ENCODE measurements at places on chromosomes 11 and 22.

DNA sequence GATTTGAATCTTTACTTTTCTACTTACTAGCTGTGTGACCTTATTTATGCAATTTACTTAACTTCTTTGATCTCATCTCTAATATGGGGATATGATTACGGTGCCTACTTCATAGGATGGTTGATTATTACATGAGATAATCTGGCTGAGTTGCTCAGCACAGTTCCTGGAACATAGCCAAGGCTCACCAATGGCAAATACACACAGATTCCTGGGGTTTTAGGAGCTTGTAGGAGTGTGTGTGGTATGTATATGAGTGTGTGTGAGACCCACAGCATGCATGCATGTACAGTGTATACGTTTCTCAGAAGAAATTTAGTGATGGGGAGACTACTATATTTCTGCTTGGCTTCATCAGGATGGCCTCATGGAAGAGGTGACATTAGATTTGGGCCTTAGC lies 256.9 kb downstream of the KIRREL3 start:
- no peak for DNase-seq

DNA sequence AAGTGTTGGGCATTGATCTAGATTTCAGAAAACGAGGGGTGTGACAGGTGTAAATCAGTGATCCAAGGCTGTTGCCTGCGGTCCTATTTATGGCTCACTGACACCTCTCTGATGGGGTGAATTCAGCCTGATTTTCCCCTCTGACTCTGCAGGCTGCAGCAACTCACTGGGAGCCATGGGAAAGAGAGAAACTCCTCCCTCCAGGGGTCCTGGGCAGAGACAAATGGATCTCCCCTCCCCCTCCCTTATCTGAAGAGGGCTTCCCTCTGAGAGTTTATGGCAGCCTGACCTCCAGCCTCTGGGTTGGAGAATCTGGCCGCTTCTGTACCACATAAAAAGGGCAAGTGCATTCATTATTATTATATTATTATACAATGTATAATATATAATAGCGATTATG lies 1.8 kb upstream of the PKNOX2 start:
- DNase-seq: no peak

GRCh38 chr11:116193321-116194131 lies 579.3 kb downstream of the BUD13 start:
- no peak for DNase-seq

DNA sequence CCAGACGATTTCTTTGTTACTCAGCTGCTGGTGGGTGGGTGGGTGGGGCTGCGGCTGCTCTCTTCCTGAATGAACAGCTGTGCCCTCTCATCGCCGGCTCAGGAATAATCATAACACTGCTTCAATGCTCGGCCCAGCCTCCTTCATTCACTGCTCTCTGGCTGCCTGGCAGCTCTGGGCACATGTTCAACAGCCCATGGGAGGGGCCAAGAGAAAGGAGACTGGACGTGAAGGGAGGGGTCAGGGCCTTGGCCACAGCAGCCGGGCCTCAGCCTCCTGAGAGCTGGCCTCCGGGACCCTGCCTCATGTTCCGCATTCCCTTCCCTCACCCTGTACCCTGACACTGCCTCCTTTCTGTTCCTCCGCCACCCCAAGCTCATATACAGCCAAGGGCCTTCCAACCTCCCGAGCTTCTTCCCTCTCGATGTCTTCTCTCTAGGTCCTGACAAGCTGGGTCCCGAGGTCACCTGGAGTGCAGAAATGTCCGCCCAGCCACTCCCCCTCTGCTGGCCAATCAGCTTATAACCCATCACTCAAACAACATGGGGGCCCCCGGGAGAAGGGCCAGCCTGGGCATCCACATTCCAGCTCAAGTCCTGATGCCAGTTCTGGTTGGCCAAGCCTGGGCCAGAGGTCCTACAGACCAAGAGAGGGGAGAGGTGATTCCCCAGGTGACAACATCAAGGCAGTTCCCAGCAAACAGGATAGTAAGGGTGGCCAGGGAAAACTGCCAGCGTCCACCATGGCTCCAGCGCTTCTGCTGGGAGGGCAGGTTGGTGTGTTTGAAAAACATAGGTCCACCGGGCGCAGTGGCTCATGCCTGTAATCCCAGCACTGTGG lies 3.2 kb upstream of the CSDC2 start:
- no peak for DNase-seq

GRCh38 chr11:104078245-104078644 lies 41.8 kb downstream of the DDI1 start:
- no peak for DNase-seq

DNA sequence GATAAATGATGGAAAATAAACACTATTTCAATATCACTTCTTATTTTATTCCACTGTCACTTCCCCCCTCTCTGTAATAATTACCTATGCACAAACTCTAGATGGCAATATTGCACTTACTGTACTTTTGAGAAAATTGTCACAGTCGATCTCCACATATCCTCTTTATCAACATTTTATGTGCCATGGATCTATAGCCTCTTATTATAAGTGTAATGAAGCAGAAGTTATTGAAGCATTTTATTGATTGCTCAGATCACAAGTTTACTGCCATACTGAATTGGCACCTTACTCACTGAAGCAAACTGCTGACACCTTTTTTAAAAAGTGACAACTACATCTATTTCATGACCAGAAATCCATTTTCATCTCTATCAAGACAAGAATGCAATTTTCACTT lies 133.4 kb downstream of the DCDC1 start:
- DNase-seq: no peak

- no peak for DNase-seq
Observed at GRCh38 chr22:31605851-31606585, 56.0 kb downstream of the PISD start.

- DNase-seq: no peak
Observed at GRCh38 chr22:41620589-41621098, at the start of gene DESI1. TSS of gene DESI1 (minus strand) at chr22:41621043. CDS start at chr22:41620839, 204 bp downstream.

GRCh38 chr11:44247508-44247907 lies 62.4 kb downstream of the ALX4 start:
- DNase-seq: no peak

GRCh38 chr22:41963453-41964111 lies 5.7 kb upstream of the SEPTIN3 start:
- no peak for DNase-seq

DNA sequence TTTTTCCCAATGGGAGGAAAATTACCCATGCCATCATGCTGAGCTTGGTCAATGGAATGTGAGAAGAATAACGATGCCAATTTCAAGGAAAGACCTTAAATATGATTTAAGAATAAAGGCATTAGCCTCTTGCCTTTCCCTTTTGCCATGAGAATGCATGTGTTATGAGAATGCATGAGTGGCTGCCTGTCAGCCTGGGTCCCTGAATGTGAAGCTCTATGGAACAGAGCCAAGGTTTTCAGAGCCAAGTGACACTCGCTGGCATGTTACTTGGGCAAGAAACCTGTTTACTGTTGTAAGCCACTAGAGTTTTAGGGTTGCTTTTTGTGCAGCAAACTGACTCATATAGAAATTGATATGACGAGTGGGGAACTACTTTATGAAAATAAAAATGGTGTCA lies 75.7 kb downstream of the JRKL start:
- DNase-seq: no peak

- no peak for DNase-seq
Observed at GRCh38 chr11:46300270-46300669, 22.8 kb downstream of the CREB3L1 start.

DNA sequence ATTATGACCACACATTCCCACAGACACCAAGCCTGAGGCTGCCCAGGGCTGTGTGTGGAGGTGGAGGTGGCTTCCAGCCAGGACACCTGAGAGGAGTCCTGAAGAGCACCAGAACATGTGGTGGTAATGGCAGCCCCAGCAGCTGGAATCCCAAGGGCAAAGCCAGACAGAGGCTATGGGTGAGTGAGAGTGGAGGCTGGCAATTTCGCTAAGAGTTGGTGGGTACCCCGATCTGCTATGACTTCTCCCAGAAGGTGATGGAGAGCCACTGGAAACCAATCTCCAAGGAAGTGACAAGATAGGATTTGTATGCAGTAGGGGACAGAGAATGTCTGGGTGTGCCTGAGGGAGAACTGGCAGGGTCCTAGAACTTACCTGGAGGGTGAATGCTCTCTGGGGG lies 69.3 kb upstream of the CLTCL1 start:
- no peak for DNase-seq

GRCh38 chr11:45500451-45500850 lies 165.0 kb downstream of the CHST1 start:
- DNase-seq: no peak

DNA sequence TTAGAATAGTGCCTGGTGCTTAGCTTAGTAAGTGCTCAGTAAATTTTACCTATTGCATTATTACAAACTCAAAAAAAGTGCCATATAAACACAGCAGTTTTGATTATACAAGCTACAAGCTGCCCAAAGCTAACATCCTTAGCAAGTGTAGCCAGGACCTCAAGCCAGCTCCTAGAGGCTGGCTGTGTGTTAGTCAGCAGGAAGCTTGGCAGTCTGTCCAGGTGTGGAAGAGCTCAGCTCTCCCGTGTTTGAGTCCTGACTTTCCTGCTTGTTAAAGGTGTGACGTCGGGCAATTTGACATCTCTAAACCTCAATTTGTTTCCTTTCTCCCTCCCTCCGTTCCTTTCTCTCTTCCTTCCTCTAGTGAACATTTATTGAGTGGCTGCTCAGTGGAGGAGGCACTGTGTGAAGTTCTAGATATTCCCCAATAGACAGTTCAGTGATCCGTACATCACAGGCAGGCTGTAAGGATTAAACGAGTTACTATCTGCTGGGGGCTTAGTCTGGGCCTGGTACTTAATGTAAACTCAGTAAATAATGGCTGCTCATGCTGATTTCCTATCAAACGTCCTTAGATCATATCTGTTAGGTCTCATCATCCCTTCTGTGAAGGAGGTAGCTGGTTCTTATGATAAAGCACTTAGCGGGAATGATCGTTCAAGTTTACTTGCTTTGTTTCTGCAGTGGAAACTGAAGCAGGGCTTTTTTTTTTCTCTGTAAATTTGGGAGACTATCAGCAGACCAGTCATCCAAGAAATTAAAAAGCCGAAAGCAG lies 68.7 kb downstream of the PRR5L start:
- DNase-seq: no peak

DNA sequence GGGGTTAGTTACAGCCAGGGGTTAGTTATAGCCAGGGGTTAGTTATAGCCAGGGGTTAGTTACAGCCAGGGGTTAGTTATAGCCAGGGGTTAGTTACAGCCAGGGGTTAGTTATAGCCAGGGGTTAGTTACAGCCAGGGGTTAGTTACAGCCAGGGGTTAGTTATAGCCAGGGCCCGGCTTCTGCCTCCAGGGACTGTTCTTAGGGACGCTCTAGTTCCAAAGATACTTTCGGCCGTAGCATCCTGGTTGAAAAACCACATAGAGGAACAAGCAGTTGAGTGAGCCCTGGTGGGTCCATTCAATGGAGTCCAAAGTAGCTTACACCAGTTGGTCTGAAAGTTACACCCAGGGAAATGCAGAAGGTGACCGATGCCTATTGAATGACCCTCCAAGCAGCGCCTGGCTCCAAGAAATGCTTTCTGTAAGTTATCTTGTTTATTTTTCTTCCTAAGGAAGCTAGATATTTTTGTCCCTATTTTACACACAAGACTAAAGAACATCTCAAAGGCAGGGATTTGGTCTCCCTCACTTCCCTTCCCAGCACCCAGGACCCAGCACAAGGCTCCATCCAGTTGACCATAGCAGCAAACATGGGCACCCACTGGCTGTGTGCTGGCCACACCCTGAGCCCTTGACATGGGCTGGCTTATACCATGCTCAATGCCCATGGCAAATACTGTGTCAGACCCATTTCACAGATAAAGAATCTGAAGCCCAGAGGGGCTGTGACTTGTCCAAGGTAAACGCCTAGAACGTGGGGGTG lies 49.7 kb upstream of the SHISAL1 start:
- no peak for DNase-seq

DNA sequence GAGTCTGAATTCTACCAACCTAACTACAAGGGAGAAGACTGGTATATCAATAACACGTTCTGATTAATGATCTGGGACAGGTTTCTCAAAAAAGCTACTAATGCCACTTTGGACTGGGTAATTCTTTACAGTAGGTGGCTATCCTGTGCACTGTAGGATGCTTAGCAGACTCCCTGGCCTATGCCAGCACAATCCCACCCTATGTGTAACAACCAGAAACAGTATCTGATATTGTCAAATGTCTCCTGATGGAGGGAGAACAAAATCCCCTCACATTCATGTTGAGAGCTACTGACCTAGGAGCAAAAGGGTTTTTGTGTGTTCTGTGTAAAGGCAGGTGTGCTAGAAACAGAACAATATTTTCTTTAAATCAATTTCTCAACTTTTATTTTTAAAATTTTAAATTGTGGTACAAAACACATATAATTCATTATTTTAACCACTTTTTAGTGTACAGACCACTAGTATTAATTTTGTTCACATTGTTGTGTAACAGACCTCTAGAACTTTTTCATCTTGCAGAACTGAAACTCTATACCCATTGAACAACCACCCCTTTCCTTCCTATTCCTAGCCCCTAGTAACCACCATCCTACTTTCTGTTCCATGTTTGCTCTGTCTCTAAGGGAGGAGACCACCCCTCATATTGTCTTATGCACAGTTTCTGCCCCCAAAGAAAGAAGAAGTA lies 2.1 kb upstream of the MS4A6A start:
- peak; percentile 66 for DNase-seq

GRCh38 chr11:132284611-132285010 lies 914.2 kb downstream of the NTM start:
- DNase-seq: no peak

GRCh38 chr11:92632495-92632894 lies 337.0 kb upstream of the MTNR1B start:
- no peak for DNase-seq

DNA sequence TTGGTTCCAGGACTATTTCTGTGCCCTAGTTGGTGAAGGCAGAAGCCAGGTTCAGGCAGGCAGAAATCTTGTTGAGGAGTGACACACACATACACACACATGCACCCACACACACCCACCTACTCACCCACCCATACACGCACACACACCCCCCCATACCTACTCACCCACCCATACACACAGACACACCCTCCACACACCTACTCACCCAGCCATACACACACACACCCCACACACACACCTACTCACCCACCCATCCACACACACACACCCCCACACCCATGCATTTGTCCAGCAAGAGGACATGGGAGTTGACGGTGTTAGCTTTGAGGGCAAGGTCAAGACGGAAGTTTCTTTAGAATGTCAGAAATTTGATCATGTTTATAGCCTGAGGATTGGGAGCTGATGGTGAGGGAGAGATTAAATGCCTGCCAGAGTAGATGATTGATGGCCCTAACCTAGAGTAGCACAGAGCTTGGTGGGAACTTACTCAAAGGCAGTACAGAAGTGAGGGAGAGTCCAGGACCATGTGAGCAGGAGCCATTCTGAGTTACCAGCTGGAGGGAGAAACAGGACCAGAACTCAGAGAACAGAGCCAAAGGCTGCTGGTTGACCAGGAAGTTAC lies 68.9 kb downstream of the CYB5R2 start:
- no peak for DNase-seq

Measured in B cell (primary cell).